ENCODE measurements at places on chromosomes 5 and 9.

DNA sequence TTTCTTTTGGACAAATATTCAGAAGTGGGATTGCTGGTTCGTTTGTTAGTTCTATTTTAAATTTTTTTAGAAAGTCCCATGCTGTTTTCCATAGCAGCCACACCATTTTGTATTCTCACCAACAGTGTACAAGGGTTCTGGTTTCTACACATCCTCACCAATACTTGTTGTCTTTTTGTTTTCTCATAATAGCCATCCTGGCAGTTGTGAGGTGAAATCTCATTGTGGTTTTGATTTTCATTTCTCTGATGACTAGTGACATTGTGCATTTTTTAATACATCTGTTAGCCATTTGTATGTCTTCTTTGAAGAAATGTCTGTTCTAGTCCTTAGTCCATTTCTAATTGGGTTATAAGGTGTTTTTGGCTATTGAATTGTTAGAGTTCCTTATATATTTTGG, 214.3 kb downstream of the ARRDC3 start:
- DNase-seq: no peak

GRCh38 chr5:89351975-89352374, 469.0 kb upstream of the MEF2C start:
- no peak for DNase-seq

DNA sequence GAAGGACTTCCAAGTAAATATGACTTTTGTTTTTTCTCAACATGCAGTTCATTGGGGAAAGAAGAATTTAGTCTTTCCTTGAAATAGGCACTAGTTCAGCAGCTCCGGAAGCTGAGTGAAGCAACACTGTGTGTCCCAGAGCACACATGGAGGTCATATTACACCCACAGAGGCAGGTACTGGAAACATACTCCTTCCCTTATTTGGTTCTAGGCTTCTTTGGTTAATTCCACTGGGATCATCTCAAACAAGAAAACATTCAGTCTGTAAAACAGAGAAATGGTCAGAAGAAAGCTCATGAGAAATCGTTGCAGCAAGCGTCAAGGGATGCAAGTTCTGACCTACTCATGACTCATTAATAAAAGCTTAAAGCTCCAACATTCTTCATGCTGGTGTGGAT, 175.1 kb upstream of the PCSK5 start:
- DNase-seq: no peak

DNA sequence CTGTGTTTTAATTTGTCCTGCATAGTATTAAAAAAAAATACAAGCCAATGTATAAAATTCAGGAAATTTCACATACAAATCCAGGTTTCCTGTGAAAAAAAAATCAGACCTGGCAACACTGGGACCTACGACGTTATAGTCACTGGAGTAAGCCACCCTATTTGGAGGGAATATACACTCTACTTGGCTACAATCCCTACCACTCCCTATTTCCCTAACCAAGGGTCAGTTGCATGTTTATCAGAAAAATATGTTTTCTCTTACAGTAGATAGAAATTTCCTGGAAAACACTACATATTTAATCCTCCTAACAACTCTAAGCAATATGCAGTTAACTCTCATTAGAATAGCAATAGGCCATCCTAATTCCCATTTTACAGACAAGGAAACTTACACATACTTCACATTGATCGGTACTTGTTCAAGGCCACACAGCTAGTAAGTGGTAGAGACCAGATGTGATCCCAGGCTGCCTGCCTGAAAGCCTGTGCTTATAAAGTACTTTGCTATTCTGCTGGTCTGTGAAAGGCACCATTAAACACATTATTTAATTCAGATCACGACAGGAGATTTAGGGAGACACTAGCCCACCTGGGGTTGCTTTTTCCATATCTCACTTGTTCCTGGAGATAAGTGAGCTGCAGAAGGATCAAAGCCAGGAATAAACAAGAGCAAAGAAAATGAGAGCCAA, 70.8 kb downstream of the MFAP3 start:
- DNase-seq: no peak

- no peak for DNase-seq
Observed at GRCh38 chr5:82244151-82244550, 34.0 kb downstream of the RPS23 start.

GRCh38 chr5:67094476-67095300, 101.9 kb downstream of the CD180 start:
- DNase-seq: no peak

DNA sequence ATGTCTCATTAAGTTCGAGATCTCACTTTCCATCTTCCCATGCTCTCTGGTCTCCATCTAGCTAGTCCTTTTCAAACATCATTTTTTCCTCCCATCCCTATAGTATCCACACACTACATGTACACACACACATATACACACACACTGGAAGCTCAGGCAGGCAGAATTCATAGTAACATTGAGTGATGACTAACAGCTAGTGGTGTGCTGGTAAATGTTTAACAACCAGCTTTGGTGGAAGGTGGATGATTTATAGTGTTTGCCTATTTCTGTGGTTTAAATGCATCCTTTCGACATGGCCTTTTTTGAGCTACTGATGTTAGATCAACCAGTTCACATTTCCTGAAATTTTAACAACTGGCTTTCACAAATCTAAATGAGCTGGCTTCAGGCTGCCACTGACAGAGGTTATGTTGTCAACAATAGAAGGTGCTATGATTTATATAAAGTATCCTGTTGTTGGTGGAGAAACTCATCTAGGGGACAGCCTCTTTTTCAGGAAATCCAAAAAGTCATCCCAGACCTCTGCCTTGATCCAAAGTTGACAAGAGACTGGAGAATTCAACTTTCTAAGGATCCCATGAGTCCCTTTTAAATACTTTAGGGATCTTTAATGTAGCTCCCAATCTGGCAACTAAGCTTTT, 117.8 kb downstream of the CCDC192 start:
- no peak for DNase-seq

DNA sequence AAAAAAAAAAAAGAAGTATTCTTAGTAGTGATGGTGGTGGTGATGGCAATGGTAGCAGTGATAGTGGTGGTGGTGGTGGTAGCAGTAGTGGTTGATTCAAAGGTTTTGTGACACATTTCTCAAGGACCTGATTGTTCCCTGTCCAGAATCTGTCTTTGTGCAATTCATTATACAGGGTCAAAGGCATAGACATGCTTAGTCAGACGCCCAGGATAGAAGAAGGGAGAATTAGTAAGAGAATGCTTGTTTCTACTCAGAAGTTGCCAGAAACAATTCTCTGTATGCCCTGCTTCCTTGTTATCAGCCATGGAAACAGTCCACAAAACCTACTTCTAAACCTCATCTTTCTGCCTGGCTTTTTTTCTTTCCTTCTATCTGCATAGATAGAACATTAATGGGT, 89.4 kb downstream of the SLC44A1 start:
- no peak for DNase-seq

GRCh38 chr9:123099042-123099441, 65.6 kb downstream of the GPR21 start:
- DNase-seq: no peak

DNA sequence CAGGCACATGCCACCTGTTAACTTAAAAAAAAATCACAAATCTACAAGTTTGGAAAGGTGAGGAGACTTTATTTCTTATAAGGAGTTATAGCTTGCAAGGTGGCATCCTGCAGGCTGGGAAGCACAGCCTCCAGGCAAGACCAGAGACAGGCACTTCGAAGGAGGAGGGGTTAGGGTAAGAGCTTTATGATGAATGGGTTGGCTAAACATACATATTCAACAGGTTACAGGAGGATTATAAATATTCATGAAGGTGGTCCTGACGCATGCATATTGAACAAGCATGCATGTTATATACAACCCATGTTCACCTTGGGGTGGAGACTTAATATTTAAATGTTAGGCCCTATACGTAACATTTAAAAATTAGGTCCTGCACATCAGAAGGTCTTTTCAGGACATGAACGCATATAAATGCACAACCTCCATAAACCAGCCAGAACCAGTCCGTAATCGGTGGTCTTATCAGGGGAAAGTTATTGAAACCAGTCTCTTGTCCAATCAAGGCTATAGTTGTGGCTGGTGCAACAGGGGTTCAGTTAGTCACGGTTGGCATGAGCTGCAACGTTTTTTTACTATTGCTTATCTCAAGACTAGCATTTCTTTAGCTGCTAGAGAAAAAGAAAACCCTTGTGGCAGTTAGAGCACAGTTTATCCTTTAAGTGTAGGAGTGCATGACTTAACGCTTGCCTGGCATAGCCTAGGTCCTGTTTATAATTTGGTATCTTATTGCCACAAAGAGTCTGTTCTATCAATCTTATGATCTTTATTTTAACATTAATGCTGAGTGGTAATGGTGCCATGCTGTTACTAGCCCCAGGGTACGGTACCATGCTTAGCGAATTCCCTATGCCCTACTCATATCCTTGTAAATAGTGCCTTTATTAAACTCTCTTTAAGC, 72.7 kb downstream of the C9orf57 start:
- DNase-seq: no peak

DNA sequence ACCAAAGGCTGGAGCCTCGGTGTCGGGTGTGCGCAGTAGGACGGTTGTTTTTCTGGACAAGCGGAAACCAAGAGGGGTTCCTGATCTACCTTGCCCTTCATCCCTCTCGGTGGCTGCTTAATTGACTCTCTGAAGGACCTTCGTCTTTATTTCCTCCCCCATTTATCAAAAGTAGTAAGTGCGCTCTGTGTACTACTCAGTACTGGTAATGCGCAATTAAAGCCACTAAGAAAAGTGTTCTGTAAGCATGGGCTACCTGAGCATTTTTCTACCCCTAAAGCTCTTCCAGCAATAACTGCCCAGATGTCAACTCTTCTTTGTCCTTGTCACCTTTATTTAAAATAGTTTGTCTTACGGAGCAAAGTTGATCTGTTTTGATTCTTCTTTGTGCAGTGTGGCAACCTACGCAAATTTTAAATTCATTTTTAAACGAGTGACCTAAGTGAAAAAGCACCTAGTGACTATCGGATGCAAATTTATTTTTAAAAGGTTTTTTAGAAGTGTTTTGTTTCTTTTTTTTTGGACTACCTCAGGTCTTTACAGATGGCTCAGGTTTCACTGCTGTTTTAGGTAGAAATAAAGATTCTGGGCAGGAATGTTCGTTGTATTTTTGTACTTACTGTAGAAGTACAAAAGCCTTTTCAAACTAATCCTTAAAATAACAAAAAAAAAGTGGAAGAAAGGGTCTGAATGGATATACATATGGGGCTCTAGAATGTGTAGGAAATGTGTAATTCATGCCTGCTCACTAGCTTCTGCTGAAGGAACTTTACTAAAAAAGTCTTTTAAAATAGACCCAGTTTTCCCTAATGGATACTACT, 2.0 kb downstream of the JMY start:
- DNase-seq: no peak

GRCh38 chr9:79598562-79599345, 27.0 kb downstream of the TLE4 start:
- DNase-seq: no peak

DNA sequence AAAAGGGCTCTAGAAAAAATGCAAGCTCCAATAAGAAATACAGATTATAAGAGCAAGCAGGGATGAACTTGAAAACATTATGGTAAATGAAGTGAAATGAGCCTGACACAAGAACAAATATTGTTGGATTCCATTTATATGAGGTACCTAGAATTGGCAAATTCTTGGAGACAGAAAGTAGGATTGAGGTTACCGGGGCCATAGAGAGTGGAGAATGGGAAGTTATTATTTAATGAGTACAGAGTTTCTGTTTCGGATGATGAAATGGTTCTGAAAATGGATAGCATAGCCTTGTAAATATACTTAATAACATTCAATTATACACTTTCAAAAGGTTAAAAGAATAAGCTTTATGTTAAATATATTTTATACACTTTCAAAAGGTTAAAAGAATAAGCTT, 75.6 kb upstream of the SLC12A2 start:
- DNase-seq: no peak

- DNase-seq: no peak
Observed at GRCh38 chr9:19431361-19432171, 22.8 kb downstream of the ACER2 start.

GRCh38 chr9:79630521-79631403, 59.0 kb downstream of the TLE4 start:
- DNase-seq: no peak

All from activated effector memory CD4-positive, alpha-beta T cell treated with Interleukin-2 at 50 U/mL for 16 hours (primary cell).